ENCODE measurements at places on chromosomes 5 and 9.

DNA sequence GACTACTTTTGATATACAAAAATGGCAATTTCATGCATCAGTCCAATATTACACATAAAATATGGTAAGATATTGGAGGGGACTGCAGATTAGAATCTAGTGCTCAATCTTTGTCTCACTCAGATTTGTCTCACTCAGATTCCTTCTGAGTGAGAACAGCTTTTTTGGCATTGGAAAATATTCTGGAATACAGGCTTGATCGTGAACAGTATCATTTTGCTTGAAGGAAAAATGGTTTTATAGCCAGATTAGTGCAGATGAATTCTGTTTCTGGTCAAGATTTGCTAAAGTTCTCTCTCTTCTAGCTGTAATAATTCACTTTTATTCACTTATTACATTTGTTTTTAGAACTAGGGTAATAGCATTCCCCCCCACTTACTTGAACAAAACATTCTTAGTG lies 51.2 kb downstream of the MAN2A1 start:
- DNase-seq, result no peak

DNA sequence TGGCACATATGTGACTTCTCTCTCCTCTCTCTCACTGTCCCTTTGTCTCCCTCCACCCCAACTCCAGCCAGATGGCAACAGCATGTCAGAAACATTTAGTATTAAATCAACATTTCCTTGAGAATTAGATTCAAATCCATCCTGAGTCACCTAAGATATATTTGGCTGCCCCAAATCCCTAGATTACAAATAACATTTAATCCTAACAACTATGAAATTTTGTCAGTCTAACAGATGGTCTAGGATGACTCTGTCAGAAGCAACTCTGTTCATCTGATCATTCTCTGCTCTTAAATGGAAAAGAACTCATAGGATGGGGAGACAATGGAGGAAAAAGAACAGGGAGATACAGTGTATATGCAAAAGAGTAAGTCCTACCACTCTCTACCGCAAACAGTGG lies 201.2 kb downstream of the TSSK1B start:
- peak; percentile 32 for DNase-seq

GRCh38 chr5:65133477-65134110 lies 348.1 kb downstream of the ADAMTS6 start:
- no peak for DNase-seq

DNA sequence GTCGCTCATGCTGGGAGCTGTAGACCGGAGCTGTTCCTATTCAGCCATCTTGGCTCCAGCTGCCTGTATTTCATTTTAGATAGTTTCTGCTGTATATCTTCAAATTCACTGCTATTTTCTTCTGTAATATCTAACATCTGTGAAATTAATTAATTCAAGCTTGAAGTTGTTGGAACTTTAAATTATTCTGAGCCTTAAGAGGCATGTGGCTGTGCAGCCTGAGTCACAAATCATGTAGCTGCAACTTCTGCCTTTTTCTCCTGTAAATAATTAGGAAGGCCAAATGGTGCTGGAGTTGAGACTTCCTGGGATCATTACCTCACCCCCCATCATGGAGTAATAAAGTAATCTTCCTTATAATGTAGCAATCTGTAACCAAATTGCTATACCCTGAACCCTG lies 183.3 kb upstream of the PCSK5 start:
- no peak for DNase-seq

GRCh38 chr5:95973793-95974325 lies 12.2 kb upstream of the ELL2 start:
- DNase-seq, result no peak

GRCh38 chr9:69173497-69173890 lies 583 bp upstream of the TJP2 start:
- DNase-seq, result no peak

- no peak for DNase-seq
These were observed 90.2 kb upstream of the ICE1 start for GRCh38 chr5:5332287-5332686.

GRCh38 chr5:342501-343460 lies 21.3 kb downstream of the AHRR start:
- DNase-seq, result no peak
